ENCODE measurements at places on chromosomes 3 and 15.
A peak's percentile ranks its signal among the peaks of the same experiment; 100 is the strongest.

- DNase-seq: no peak
Measured at GRCh38 chr3:135081856-135082434, 286.9 kb downstream of the EPHB1 start.

GRCh38 chr3:70999730-71000129 lies 583.8 kb downstream of the FOXP1 start:
- DNase-seq: peak; percentile 63

DNA sequence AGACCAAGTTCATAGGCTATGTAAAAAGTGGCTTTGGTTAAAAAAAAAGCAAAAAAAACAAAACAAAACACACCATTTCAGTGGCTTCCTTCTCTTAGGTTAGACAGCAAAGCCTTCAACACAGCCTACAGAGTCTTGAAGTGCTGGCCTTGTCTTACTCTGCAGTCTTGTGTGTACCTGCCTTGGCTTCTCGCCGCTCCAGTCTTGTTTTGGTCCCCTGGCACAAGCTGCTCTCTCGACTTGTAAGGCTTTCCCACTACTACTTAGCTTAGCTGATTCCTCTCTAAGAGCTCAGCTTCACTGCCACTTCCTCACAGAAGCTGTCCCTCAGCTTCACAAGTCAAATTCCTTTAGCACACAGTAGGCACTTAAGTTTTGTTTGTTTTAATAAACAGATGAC lies 63.0 kb downstream of the ST3GAL6 start:
- no peak for DNase-seq

- no peak for DNase-seq
Measured at GRCh38 chr3:133401374-133402135, 1.7 kb downstream of the BFSP2 start.

All from MCF 10A (cell line).